ENCODE measurements at places on chromosomes 6 and 20.

DNA sequence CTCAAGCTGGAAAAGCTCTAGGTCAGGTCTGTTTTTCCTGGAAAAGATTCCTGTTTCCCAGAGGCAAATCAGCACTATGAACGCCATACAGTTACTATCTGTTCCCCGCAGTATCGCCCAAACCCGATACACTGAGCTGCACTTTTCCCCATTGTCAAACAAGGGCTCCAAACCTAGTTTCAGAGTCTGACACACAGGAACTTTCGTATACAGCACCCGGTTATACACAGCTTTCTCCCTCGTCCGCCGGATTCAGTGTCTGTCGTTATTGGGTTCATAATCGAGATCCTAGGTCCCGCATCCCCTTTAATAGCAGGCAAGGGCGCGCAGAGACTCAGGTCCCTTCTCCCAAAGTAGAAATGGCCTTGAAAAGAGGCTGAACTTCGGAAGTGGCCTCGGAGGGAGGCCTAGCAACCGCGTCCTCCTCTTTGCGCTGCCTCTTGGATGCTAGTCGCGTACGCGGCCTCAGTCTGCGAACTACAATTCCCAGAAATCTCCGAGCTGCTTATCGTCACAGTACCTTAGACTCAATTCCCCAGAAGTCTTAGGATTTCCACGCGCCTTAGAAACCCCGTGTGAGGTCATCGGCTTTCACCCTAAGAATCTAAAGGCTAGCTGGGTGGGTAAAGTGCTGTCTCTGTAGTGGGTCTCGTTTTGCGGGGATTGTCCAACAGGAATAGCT lies 34.2 kb downstream of the ZNF391 start:
- no peak for DNase-seq

- DNase-seq, result no peak
Observed at GRCh38 chr6:5866547-5867051, 140.1 kb downstream of the NRN1 start.

GRCh38 chr6:34475238-34475682 lies 9.4 kb downstream of the PACSIN1 start:
- DNase-seq, result no peak

- DNase-seq, result no peak
Observed at GRCh38 chr6:98842342-98843180, 8.2 kb downstream of the POU3F2 start.

DNA sequence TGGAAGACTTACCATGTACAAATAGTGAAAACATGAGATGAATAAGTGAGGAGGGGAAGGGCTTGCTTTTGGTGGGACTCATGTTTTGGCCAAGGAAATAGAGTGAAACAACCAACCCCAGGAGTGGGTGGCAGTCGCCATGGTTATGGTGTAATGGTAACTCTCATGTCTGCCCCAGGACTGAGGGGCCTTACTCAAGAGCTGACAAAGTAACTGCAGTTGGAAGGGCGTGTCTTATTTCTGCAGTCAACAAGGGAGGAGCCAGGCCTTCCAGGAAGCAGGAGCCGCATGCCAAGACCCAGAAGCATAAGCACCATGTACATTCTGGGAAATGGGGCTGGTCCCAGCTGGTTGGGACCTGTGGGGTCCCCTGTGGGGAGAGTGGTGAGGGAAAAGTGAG lies 108.5 kb downstream of the UNC5CL start:
- no peak for DNase-seq

GRCh38 chr6:134309983-134310605 lies 7.8 kb downstream of the SGK1 start:
- DNase-seq, result no peak

GRCh38 chr20:37622728-37623127 lies 71.1 kb upstream of the CTNNBL1 start:
- no peak for DNase-seq

- DNase-seq, result no peak
Observed at GRCh38 chr6:3545156-3545555, 88.3 kb upstream of the SLC22A23 start.

- DNase-seq, result no peak
Observed at GRCh38 chr20:61127311-61128039, 124.6 kb upstream of the CDH4 start.

DNA sequence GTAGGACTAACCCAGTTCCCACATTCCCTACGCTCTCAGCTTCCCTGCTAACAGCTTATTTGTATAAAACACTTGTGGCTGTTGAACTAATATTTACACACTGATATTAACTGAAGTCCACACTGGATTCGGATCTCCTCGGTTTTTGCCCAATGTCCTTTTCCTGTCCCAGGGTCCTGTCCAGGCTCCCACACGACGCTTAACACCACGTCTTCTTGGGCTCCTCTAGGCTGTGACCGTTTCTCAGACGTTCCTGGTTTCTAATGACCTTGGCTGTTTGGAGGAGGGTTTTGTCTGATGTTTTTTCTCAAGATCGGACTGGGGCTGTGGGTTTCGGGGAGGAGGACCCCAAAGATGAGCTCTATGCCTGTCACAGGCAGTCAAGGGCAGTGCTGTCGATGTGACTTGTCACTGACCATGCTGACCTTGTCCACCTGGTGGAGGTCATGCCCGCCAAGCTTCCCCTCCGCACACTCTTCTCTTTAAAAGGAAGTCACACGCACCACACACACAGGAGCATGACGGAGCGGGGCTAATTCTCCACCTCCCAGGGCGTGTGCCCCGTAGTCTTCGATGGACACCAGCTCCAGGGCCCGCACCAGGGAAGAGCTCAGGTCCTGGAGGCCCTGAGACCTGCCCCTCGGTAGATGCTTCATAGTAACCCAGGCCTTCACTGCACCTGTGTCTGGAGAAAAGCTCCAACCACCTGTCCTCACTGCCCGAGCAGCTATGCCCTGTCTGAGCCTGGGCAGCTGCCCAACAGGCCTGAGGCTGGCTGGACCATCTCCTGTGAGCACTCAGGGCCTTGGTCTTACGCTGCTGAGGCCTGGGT lies 72.0 kb downstream of the TTLL2 start:
- DNase-seq, result no peak

GRCh38 chr6:79111549-79111948 lies 33.5 kb upstream of the PHIP start:
- no peak for DNase-seq

GRCh38 chr6:2376429-2377355 lies 131.3 kb upstream of the GMDS start:
- no peak for DNase-seq

- DNase-seq, result no peak
Observed at GRCh38 chr6:129429956-129430355, 280.0 kb downstream of the ARHGAP18 start.

DNA sequence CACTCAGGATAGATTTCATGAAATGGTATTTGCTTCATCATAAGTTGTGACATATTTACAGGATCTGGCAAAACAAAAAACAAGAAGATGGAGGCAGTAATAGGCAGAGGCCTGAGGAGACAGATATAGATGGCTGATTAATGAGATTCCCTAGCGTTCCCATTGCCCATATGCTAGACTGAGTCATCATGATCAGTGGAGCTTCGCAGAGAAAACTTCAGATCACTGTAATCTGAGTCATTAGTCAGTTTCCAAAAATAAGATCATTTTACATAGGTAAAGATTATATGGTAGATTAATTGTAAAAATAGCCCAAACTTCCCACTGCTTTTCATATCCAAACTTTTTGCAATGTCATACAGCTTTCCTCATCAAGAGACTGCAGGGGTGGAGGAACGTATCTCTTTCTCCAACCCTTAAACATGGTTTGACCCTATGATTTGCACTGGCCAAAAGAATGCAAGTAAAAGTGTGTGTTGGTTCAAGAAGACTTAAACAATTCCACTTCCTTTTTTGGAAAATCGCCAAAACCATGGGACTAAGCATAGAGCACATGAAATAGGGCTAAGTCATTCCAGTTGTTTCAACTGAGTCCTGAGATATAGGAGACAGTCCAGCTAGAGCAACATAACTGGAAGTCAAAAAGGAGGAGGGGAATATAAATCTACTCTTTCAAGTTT lies 626.0 kb downstream of the RNF144B start:
- no peak for DNase-seq

DNA sequence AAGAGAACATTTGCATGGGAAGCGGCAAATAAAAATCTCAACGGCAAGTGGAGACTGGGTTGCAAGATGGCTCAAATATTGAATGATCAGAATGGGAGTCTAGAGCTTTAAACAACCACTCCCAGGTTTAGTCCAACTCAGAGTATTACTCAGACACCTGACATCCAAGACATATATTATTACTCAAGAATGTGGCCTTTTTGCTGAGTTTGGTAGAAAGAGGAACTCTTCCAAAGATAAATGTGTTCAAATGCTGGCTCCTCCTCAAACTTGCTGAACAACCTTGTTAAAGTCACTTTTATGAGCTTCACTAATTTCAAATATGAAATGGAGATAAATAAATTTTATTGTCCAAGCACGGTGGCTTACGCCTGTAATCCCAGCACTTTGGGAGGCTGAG lies 77.8 kb downstream of the ESR1 start:
- no peak for DNase-seq

DNA sequence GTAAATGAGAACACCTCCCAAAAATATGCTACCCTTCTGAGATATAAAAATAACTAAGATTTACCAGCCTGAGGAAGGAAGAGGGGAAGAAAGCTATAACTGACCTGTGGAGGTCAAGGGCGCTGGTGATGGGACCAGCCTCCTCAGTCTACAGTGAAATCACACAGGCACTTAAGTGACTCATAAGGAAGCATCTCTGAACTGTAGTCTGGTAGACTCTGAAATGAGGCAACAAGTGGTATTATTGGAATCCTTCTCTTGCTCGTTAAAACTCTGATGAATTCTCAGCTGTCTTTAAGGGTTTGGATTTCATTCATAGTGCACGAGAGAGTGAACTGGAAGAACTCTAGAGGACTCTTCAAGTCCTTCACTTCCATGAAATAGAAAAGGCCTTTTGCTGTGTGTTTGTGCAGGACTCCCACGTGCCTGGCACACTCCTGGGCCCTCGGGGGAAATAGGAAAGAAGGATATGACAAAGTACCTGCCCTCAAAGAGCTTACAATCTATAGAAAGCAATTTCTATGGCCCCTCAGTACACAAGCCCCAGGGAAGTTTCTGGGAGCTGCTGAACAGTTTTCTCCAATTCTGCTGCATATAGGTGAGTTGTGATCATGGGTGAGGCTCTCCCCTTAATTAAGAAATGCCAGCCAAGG lies 231.8 kb upstream of the RREB1 start:
- DNase-seq, result no peak

DNA sequence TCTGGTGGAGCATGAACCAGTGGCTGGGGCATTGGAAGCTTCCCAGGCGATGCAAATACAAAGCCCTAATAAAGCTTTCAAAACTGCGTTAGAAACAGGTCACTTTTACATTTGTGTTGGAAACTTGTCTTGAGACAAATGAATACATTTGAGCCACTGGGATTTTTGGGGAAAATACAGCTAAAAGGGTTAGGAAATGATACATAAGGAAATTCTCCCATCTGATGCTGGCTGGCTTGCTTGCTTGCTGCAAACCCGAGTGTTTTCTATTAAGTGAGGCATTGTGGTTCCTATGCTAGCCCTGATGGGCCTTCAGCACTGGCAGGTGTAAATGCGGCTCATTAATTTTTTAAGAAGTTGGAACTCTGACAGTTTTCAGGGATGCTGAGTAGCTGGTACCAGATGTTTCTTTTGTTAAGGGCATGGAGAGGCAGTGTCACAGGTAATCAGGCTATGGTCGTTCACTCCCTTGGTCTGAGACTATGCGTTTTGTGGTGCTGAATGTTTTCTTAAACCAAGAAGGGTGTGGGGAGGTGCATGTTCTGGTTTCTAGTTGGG lies 35.2 kb downstream of the RREB1 start:
- no peak for DNase-seq

DNA sequence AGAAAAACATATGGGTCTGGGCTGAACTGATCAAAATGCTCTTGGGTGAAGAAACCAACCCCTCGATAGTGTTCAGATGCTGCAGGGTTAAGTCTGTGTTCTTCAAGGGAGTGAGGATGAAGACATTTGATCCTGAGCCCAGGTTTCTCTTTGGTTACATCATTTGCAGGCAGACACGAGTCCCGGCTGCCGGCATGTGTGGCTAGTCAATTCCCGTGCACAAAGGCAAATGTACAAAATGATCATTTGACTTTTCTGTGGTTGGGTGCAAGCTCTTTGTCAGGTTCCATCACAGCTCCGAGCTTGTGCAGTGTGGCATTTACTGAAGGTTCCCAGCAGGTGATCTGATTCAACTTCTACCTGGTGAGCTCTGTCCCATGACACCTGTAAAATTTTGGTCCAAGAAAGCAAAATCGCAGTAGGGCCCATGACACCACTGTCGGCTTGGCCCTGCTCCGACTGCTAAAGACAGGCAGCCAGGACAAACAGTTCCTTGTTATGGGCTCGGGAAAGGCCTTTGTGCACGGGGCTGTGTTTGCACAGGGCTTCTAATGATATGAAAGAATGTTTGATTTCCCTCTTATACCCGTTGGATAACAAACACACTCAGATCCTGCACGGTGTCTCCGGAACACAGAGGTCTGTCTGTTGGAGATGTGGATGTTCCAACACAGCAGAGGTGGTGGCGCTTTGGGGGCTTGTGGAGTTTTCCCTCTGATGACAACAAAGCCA lies 46.9 kb downstream of the GJA10 start:
- DNase-seq, result no peak

DNA sequence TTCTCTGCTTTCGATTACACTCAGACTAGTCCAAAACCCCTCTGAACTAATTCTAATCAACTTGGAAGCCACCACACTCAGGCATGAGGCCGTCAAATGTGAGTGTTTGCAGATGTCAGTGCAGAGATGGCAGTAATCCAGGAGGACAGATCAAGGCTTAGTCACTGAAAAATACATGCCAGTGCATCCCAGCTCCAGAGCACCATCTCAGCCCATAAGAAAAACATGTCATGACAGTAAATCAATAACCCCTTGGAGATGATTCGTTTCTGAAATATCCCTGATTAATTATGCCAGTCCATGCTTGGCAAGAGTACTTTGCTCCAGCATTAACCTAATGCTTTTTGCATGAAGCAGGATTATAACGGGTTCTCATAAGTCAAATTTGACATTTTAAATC lies 179.5 kb downstream of the ADAT2 start:
- no peak for DNase-seq

DNA sequence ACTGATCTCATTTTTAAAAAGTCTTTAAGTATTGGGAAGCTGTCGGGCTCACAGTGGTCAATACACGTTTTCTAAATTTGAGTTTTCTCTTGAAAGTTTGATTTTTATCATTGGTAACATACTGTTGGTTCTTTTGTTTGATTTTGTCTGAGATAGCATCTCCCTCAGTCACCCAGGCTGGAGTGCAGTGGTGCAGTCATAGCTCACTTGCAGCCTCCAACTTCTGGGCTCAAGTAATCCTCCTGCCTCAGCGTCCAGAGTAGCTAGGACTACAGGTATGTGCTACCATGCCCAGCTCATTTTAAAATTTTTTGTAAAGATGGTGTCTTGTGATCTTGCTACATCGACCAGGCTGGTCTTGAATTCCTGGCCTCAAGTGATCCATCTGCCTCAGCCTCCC lies 9.1 kb downstream of the PPARD start:
- DNase-seq, result no peak

GRCh38 chr20:3797592-3798372 lies 1.7 kb downstream of the CDC25B start:
- no peak for DNase-seq

DNA sequence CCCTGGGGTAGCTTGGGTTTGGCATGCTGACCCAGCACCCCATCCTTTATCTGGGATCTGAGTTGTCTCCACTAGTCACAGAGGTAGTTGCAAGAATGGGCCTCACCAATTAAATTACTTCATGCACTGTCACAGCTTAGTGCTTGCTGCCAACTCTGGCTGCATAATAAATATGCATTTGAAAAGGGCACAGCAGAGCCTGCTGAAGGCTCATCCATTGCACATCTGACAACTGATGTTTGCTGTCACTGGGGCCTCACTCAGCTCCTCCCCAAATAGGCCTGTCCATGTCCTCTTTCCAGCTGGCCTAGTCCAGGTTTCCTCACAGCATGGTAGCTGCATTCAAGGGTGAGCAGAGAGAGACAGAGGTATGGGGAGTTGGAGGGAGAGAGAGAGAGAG lies 13.3 kb upstream of the NXT1 start:
- DNase-seq, result no peak

Measured in activated CD8-positive, alpha-beta memory T cell treated with anti-CD3 and anti-CD28 coated beads for 1 hour (primary cell).